Activated CD4-positive, alpha-beta T cell treated with anti-CD3 and anti-CD28 coated beads, Interleukin-2, amount 50 U/mL, for 4 hours (primary cell): ENCODE measurements at places on chromosomes 5 and 9.

DNA sequence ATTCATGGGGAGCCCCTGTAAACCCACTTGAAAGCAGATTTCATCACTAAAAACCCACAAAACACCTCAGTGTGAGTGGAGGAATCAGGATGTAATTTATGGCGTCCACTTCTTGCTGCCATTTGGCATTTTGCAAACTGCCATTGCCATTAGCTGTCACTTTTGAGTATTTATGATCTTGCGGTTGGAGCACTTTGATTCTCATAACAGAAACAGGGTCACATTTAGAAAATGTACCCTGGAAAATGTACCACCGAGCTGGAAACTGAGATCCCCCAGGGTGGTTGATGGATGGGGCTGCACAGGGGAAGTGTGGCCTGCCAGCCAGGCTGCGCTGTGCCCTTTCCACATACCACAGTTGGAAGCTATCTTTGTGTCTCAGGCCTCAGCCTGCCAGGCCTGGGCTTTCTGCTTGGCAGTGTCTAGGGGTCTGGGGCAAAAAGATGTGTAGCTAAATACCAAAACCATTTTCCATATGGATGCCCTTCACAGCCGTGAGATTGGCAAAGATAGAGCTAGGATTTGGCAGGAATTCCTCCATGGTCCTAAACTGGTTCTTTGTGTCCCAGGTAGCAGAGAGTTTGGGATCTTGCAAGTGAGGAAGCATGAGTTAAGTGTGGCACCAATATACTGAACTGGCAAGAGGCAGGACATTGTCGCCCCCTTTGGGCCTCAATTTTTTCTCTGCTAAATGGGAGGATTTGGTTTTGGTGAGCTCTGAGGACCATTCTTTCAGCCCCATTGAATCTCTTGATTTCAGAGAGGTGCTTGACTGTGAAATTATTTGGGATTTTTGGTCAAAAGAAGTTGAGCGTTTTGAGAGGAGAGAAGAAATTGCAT, 46.2 kb downstream of the GALNT10 start:
- DNase-seq: no peak

DNA sequence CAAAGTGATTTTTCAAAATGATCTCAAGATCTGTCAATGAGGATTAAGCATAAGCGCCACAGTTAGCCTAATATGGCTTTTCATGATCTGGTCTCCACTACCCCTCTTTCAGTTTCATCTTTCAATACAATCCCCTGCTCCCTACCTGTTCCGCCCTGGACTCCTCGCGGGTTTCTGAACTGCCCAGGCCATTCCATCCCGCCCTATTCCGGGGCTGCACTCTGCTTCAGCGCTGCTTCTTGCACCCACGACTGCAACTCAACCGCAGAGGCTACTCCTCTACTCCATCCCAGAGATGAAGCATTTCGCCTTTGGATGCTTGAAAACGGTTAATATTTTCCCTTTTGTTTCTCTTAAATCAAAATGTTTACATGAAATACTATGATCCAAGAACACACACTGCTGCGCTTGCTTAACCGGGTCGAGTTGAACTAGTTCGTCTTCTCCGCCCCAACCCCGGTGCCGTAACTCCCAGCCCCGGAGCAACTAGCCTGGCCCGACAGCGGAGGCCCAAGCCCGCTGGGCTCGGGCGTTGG, 716 bp upstream of the OTULIN start:
- DNase-seq: no peak

DNA sequence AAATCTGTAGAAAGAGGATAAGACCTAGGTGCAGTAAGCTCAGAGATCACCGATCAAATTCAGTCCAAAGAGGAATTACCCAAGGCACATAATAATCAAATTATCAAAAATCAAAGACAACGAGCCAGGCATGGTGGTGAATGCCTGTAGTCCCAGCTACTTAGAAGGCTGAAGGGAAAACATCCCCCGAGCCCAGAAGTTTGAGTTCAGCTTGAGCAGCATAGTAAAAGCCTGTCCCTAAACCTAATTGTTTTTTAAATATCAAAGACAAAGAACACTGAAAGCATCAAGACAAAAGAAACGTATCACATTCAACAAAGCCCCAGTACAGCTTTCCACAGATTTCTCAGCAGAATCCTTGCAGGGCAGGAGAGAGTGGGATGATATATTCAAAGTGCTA, 122.9 kb downstream of the CEP120 start:
- no peak for DNase-seq

DNA sequence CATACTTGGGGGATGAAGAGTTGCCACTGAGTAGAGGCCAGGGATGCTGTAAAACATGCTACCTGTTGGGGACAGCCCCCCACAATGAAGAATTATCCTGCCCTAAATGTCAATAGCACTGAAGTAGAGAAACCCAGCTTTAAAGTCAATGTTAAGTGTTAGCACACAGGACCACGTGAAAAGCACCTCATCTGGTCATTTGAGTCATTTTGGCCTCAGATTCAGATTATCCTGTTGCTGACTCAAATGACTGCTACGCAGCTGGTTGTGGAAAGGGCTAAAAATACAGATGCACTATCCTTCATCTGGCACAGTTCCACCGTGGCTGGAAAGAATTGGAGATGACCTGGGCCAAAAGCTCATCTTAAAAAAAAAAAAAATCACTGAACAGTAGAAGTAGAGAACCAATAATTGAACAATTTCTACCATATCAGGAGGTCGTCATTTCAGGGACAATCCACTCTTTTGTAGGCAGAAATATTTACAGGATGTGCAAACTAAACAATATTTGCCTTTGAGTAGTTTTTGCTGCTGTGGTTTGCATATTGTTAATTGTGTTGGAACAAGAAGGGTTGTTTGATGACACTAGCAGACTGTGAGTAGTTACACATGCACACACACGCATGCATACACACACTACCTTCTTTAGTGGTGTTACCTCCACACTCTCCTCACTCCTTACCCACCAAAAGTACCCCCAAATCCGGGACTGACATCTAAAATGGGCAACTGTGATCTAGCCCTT, 195.3 kb upstream of the KLF9 start:
- no peak for DNase-seq

GRCh38 chr5:173780235-173781234, 107.6 kb upstream of the CPEB4 start:
- DNase-seq: no peak
